Cardiac muscle cell (in vitro differentiated cells and primary cell): ENCODE measurements at places on chromosomes 1 and 21. TPM values are rescaled to one million over a fixed set of nuclear protein-coding genes. Genes with fewer than 3 reads are reported as not detected.
A peak's percentile ranks its signal among the peaks of the same experiment; 100 is the strongest.

The ORC1 gene
- polyA plus RNA-seq, result 3.4 and 4.6 TPM in 2 replicates

The OR2T34 gene
- polyA plus RNA-seq, result not detected in 2 replicates

The KIF26B gene
- 58.9 and 60.7 TPM in 2 replicates for polyA plus RNA-seq

- no peaks in the 10 kb centered on the region for H3K4me1 ChIP-seq
- H3K4me3 ChIP-seq, result no peak overlapping the region
- no peak overlapping the region for H3K27ac ChIP-seq
- DNase-seq, result no peak
These were observed 8.0 kb upstream of the THEMIS2 start for GRCh38 chr1:27864264-27864895.

DNA sequence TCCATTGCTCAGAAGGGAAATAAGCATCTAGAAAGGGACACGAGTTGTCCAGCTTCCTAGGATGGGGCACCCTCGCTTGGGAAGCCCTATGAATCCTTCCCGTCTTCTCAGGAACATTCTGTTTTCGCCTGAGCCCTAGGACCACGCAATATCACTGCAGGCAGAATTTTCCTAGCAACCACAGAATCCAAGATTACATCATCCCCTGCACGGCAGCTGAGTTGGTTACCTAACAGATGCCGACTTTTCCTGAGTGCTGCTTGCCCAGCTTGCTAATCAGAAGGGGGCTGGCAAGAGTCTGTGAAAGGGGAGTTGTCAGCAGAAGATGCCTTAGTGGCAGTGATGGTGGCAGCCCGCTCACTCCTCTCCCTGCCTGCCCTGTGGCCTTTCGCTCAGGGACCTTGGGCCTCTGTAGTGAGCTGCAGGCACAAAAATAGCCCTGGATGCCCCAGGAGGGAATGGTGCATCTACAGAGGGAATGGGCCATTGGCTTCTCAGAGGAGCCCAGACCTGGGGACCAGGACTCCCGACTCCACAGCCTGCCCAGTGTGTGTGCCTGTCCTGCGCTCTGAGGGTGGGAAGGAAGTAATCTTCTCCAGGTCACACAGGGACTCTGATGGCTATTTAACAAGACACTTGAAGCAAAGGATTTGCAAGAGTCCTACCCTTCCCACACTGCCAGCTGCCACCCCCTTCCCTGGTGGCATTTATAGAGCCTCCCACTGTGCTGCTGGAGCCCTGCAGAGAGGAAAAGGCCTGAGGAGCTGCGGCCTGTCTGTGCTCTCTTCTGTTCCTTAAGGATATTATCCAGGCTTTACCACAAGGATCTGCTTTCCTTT lies 28.9 kb upstream of the CLSTN1 start:
- no peak overlapping the region for H3K4me3 ChIP-seq
- H3K27ac ChIP-seq, result no peak overlapping the region
- no peaks in the 10 kb centered on the region for H3K27me3 ChIP-seq
- no peaks in the 10 kb centered on the region for H3K36me3 ChIP-seq
- no peak for DNase-seq
- no peaks in the 10 kb centered on the region for H3K4me1 ChIP-seq

- no peak overlapping the region for H3K4me3 ChIP-seq
- H3K4me1 ChIP-seq, result peaks cover 15% of the 10 kb centered on the region
- no peak for DNase-seq
- H3K27ac ChIP-seq, result no peak overlapping the region
- H3K27me3 ChIP-seq, result no peaks in the 10 kb centered on the region
These were observed 267.2 kb upstream of the SGIP1 start for GRCh38 chr1:66266756-66267155.

DNA sequence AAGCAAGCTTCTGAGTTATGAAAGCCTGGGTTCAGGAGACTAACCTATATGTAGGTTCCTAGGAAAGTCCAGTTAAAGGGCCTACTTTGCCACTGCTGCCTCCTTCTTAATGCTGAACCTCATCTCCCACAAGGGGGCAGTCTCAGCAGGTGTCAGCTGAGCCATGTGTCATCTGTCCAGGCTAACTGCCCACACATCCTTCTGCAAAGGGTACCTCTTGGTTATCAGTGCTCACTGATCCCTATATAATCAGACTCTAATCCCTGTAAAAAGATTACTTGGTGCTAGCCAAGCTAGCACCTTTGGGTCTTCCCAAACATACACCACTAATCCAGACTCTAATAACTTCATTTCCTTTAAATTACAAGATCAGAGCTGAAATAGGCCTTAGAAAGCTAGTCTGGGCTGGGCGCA lies 9.0 kb downstream of the PRDX1 start:
- no peaks in the 10 kb centered on the region for H3K27me3 ChIP-seq
- peaks cover 18% of the 10 kb centered on the region for H3K4me1 ChIP-seq
- peaks cover 56% of the 10 kb centered on the region for H3K36me3 ChIP-seq

- H3K4me1 ChIP-seq, result no peaks in the 10 kb centered on the region
- no peaks in the 10 kb centered on the region for H3K27me3 ChIP-seq
- no peak for DNase-seq
- H3K27ac ChIP-seq, result no peak overlapping the region
- no peaks in the 10 kb centered on the region for H3K36me3 ChIP-seq
- H3K4me3 ChIP-seq, result no peak overlapping the region
These were observed 157.4 kb downstream of the HUNK start for GRCh38 chr21:32030146-32030652.

DNA sequence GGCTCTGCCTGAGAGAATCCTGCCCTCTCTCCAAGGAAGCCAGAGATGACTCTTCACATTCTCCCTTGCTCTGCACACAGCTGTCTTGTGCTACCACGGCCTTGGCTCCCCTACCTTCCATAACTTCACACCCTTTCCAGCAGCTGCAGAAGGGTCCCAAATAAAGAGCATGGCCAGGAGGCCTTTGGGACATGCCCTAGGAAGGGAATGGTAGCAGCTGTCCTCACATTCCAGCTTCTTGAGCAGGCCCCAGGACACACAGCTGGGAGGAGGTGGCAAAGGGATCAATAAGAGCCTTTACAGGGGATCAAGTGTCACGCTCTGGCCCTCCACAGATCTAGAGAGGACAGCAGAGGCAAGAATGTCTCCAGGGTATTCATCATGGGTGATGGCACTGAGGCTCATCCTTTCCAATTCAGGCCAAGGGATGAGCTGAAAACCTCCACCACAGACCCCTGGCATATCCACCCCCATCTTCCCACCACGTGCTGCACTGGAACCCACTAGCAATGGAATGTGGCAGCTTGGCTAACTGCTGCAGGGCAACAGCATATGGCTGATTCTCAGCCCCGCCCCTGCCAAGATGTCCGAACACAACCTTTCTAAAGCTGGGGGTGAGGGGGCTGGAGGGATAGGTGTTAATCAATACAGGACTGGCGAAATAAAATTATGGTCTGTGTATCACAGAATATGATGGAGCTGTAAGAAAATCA lies 17.8 kb upstream of the RAB29 start:
- no peak for DNase-seq
- H3K27ac ChIP-seq, result peak overlapping the region; percentile 80
- H3K27me3 ChIP-seq, result no peaks in the 10 kb centered on the region
- H3K4me3 ChIP-seq, result no peak overlapping the region
- H3K36me3 ChIP-seq, result peaks cover 60% of the 10 kb centered on the region
